ENCODE measurements at places on chromosomes 5 and 9. TPM values are rescaled to one million over a fixed set of nuclear protein-coding genes. Genes with fewer than 3 reads are reported as not detected.
A peak's percentile ranks its signal among the peaks of the same experiment; 100 is the strongest.

MEIKIN gene
- not detected for total RNA-seq

OLFML2A gene
- total RNA-seq = 6.6 TPM

TIGD6 gene
- 7.7 TPM for total RNA-seq

ARL14EPL gene
- not detected for total RNA-seq

- DNase-seq = peak; percentile 96
Observed at GRCh38 chr9:73149371-73150067, 2.1 kb upstream of the ANXA1 start.

All from renal cortical epithelial cell (primary cell).